Skeletal muscle tissue (tissue), 5 donors: ENCODE measurements at places on chromosomes 1 and 21. TPM values are rescaled to one million over a fixed set of nuclear protein-coding genes. Genes with fewer than 3 reads are reported as not detected.

Gene SRSF10
- 65.2 TPM for total RNA-seq

Gene APCS
- total RNA-seq: 0.52 TPM

Gene KIF26B
- total RNA-seq: 0.52 TPM

Gene LAPTM5
- 7.3 TPM for total RNA-seq

Gene INSRR
- total RNA-seq: 0.52 TPM

Gene LRRC38
- total RNA-seq: 10.4 TPM

Gene CR1L
- total RNA-seq: 2.6 TPM

Gene CDC42BPA
- total RNA-seq: 44.4 TPM

Gene PROK1
- total RNA-seq: not detected

Gene PDE9A
- 1.6 TPM for total RNA-seq

Gene SLC9C2
- under 0.01 TPM for total RNA-seq

Gene RNPC3
- 9.4 TPM for total RNA-seq

Gene PLA2G5
- 0.52 TPM for total RNA-seq

Gene DIRAS3
- 1.6 TPM for total RNA-seq

Gene EPHX1
- 13.0 TPM for total RNA-seq

Gene BEND5
- 5.7 TPM for total RNA-seq

Gene TAS1R1
- total RNA-seq: 5.7 TPM

Gene MAP3K21
- 0.52 TPM for total RNA-seq

Gene FCRL3
- total RNA-seq: not detected

Gene BSND
- not detected for total RNA-seq

Gene PTPRC
- 15.7 TPM for total RNA-seq

Gene ESPN
- 0.52 TPM for total RNA-seq

Gene SH2D1B
- 0.52 TPM for total RNA-seq

Gene APP
- 141 TPM for total RNA-seq

Gene RPTN
- total RNA-seq: not detected

Gene ADARB1
- 16.2 TPM for total RNA-seq

Gene GABPA
- total RNA-seq: 26.1 TPM

Gene EXTL2
- 20.4 TPM for total RNA-seq

Gene ANKRD34A
- under 0.01 TPM for total RNA-seq

Gene B3GALT2
- total RNA-seq: 6.8 TPM

Gene SLC25A24
- total RNA-seq: 30.8 TPM

Gene PALMD
- 46.4 TPM for total RNA-seq

Gene MYOC
- 5.2 TPM for total RNA-seq

Gene RHCE
- 0.52 TPM for total RNA-seq
